ENCODE measurements at places on chromosomes 11 and 22.

GRCh38 chr11:124983674-124984511, 29.9 kb downstream of the CCDC15 start:
- DNase-seq, result no peak

GRCh38 chr22:36463783-36464184, 17.7 kb downstream of the TXN2 start:
- DNase-seq, result no peak

- no peak for DNase-seq
Observed at GRCh38 chr11:65165410-65166317, 4.4 kb upstream of the SPDYC start.

DNA sequence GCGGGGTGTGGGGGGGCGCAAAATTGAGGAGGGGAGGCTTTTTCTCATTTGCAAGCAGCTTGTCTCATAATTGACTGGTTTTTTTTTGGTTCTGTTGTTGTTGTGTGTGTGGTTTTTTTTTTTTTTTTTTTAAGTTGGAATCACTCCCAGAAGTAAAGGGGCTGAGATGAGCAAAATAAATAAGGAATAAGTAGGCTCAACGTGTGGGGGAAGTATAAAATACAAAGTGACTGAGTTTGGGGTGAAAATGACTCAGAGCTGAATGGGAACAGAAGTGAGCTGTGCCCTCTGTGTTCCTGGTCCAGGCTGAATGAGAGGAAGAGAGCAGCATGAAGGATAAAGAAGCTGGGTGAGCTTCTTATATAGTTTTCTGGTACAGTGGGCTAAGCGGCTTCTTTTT, 90.0 kb downstream of the GRIK4 start:
- DNase-seq, result peak; percentile 21

DNA sequence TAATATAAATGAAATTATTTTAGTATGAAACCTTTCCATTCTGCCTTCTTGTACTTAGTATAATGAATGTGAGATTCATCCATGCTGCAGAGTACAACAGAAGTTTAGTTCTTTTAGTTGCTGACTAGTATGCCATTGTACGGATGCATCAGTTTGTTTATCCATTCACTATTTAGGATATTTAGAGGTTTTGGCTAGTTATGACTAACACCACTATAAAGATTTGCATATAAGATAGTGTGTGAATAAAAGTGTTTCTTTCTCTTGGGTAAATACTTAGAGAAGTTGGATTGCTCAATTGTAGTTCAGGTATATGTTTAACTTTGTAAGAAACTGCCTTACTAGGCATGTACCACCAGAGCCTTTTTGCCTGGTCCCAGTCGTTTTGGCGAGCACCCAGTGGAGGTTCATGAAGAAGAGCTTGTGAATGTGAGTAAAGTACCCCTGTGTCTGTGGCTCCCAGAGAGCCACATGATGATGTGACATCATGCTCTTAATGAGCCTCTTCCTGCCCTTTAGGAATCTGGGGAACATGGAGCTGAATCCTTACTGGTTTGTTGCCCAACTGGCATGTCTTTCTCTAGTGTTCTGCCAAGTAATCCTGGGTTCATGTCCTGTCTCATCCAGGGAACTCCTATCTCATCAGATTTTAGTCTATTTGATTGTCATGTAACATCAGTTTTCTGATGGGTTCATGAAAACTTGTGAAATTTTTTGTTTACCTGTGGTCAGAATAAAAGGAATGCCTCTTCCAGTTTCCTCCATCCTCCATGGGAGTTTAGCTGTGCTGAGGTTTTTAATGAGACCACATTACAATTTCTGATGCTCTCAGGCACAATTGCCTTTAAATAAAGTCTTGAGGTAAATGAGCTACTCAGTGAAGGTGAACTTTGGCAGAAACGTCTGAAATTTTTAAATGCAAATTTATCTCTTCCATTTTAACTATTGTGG, 234.8 kb downstream of the CASP12 start:
- peak; percentile 25 for DNase-seq

GRCh38 chr11:87966694-87967093, 208.5 kb downstream of the RAB38 start:
- DNase-seq, result no peak

DNA sequence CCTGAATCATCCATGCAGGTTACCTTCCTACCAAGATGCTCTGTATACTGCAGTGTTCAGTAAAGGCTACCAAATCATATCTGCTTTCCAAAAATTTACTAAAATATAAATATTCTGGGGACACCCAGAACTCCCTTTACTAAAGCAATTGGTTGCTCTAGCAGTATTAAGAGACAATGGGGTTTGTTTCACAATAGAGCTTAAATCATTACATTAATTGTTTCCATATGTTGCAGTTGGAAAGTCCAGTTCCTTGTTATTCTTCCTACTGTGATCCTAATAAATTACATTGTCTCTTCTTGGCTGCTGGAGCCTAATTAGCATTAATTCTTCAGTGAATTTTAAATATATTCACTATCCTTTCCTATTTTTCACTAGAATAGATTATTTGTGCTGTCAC, 316.0 kb upstream of the MTNR1B start:
- DNase-seq, result no peak

GRCh38 chr22:39309881-39310714, 9.3 kb downstream of the RPL3 start:
- peak; percentile 70 for DNase-seq

- DNase-seq, result no peak
Observed at GRCh38 chr11:9386086-9386485, 1.6 kb downstream of the IPO7 start.

GRCh38 chr11:128573638-128574037, 13.7 kb downstream of the ETS1 start:
- DNase-seq, result peak; percentile 8

- no peak for DNase-seq
Observed at GRCh38 chr11:76321340-76321739, 59.6 kb downstream of the THAP12 start.

DNA sequence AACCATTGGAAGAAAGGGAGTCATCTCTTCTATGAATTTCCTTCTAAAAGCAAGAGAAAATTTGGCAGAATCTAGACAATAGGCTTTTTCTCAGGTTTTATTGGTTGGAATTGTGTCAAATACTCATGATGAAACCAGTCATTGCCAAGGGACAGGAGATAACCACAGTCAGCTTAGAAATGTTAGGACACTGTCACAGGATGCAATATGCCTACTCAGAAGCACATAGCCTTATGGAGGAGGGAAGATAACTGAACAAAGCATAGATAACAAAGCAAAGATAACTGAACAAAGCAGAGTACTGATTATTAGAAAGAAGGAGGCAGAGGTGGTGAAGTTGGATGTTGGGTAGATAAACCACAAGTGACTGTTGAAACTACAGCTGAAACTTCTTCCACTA, 303.5 kb upstream of the PDGFD start:
- no peak for DNase-seq

GRCh38 chr11:36033082-36033751, 89.4 kb downstream of the LDLRAD3 start:
- no peak for DNase-seq

DNA sequence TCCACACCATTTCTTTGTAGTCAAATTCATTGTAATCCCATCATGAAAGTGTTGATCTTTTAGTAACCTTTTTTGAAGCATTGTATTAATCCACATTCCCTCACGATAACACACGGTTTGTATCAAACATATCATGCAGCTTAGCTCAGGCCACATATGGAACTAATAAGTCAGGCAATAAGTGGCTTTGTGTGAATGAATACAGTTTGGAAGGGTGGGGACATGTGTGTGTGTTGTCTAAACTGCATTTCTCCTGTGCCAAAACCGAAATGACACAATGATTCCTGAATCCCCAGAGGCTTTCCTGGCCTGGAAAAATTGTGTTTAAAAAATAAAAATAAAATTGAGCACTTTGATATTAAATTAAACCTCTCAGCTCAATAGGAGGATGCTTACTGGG, 98.3 kb downstream of the WNT11 start:
- no peak for DNase-seq

- no peak for DNase-seq
Observed at GRCh38 chr11:77470504-77470903, 3.4 kb downstream of the PAK1 start.

DNA sequence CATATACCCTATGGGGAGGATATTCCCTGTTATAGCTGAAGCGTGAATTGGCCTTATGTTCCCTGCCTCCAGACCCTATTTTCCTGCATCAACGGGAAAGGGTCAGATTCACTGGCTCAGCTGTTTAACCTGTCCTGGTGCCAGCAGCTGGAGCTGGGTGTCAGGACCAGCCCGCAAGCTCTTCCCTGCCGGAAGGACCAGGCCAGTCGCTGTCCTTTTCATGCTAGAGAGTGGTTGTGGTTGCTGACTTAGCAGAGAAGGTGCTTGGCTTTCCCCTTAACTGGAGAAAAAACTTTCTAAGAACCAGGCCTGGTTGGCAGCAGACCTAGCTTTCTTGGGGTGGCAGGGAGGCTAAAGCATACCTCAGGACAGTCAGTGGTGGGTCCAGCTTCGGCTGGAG, 5.2 kb upstream of the SREBF2 start:
- DNase-seq, result no peak

DNA sequence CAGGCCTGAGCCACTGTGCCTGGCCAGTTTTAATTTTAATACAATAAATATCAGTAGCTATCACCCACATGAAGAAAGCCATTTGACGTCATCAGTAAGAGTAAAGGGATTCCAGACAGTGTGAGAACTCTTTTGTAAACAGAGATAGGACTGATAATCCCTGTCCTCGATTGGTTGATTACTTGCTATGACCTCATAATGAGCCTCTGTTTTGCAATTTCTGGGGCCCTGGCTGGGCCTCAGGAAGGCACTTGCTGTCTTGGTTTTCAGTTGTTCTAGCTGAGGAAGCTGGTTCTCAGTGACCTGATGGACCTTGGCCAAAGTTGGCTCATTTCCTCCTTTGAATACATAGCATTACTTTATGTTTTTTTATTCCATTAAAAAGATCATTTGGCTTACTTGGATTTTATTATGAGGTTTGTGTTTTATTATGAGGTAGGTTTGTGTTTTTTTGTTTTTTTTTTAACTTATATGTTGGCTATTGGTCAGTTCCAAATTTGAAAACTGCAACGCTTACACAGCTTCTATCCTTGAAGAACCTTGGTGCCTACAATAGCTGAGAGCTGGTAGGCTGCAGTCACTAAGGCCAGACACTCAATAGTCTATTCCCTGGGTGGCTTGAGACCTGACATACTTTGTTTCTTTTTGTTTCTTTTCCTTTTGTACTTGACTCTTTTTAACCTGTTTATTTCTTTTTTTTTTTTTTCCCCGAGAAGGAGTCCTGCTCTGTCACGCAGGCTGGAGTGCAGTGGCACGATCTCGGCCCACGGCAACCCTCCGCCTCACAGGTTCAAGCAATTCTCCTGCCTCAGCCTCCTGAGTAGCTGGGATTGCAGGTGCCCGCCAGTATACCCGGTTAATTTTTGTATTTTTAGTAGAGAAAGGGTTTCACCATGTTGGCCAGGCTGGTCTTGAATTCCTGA, 20.0 kb downstream of the MARK2 start:
- peak; percentile 59 for DNase-seq

DNA sequence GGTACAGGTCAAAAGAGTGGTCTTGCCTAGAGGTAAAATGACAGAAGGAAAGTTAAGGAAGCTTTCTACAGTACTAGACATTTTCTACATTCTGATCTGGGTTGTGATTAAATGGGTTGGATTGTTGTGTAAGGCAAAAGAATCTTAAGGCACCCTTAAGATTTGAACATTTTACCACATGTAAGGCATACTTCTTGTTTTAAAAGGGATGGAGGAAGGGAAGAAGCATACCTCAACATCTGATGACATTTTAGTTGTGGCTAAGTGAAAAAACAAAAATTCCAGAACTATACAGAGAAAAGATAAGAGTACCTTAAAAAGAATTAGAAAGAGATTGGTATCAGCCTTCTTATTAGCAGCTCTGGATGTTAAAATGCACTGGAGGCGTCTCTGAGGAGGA, 356.0 kb upstream of the CADM1 start:
- no peak for DNase-seq

- DNase-seq, result no peak
Observed at GRCh38 chr11:14124350-14124749, 161.8 kb downstream of the SPON1 start.

- peak; percentile 40 for DNase-seq
Observed at GRCh38 chr22:24803064-24803542, 2.9 kb upstream of the SGSM1 start.

Measured in EL (cell line).